ENCODE measurements at places on chromosomes 2 and 18.

- no peak for DNase-seq
Observed at GRCh38 chr2:181408861-181409260, 48.3 kb upstream of the ITGA4 start.

DNA sequence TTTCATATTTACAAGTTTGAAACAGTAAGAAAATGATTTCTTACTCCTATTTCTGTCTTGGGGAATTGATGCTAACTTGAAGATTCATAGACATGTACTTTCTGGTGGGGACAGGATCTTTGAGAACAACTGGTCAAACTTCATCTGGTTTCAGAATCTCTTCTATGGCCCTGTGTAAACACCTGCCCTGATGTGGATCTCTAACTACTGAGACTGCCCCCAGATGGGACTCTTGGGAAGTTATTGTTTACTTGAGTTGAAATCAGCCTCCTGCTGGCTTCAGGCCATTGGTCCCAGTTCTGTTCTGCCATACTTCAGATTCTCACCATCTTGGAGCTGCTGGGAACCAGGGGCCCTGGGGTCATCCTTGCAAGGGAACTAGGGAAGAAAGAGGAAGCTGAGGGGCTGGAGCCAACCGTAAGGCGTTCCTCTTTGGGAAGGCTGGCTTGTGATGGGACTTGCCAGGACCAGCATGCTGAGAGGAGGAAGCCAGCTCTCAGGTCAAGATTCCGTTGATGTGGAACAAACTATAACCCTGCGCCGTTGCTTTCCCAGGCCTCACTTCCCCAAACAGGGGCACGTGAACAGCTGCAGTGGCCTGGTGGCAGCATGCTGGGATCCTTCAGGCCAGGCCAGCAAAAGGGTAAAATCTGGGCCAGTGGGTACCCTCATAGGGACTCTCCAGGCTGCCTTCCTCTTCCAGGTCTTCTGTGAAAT, 135.5 kb upstream of the CXCR4 start:
- no peak for DNase-seq

- no peak for DNase-seq
Observed at GRCh38 chr2:44155666-44156446, 12.8 kb upstream of the PPM1B start.

- no peak for DNase-seq
Observed at GRCh38 chr2:122523143-122523542, 767.7 kb downstream of the TSN start.

DNA sequence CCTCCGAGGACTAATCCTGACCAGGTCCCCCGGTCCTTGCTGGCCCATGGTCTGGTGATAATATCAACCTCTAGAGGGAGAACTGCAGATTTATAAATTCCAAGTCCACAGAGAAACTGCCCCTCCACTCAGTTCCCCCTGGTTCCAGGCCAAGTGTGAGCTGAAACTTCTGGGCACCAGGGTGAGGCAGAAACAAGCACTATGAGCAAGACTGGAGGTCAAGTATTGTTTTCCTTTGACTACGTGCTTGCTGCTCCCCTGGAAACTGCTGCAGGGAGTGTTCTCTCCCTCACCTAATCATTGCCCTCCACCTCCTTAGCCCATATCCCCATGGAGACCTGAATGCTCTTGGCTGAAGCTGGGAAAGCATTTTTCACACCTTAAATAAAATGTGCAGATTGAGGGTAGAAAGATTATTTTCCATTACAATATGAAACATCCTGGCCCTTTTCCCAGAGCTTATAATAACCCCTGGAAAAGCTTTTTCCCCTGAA, 135.2 kb downstream of the RDH14 start:
- no peak for DNase-seq

DNA sequence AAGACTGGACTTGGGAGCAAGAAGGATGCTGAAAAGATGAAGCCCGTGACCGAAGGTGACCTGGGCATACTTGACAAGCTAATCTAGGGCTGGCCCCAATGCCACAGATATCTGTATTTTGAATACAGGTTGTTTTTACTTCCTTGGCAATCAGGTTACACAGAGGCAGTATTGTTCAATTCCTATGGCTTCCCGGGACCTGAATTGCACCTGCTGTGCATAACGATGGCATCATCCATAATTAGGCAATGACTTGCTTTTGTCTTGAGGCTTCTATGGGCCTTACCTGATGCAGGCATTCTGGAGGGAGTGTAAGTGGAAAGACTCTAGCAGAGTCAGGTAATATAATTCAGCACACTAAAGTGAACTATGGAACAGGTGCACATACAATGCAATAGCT, 60.6 kb upstream of the CUL3 start:
- DNase-seq: no peak

DNA sequence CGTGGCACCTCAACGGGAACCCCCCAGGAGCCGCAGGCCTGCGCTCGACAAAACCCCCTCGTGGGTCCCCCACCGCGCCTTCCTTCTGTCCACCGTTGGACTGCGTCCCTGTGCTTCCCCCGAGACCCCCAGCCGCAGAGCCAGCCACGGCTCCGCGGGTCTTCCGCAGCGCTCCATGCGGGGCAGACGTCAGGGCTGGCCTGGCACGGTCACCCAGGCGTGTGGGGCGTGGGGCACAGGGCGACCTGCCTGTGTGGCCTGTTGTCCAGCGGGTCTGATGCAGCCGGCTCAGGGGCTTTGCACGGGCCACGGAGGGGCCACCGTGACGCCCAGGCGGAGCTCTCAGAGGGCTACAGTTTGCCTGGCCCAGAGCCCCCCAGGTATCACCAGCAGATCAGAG, 11.0 kb downstream of the NFATC1 start:
- DNase-seq: no peak

- DNase-seq: peak; percentile 65
Observed at GRCh38 chr18:25832001-25832604, 258.3 kb downstream of the SS18 start.

- DNase-seq: no peak
Observed at GRCh38 chr2:178327516-178327915, 123.5 kb downstream of the PRKRA start.

GRCh38 chr2:235832941-235833340, 335.2 kb downstream of the GBX2 start:
- no peak for DNase-seq

DNA sequence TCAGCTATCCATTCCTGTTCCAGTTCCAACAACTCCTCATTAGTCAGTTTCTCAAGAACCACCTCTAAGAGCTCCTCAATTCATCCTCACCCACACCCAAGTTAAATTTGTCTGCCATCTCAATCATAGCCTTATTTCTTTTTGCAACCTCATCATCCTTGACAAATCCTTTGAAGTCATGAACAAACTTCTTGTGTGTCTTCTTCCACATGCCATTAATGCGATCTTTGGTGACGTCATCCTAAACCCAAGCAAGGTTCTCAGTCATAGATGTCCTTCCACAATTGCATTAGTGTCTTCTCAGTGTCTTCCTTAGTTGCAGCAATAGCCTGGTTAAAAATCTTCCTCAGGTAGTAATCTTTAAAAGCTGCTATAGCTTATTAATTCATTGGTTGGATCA, 71.2 kb upstream of the FSIP2 start:
- DNase-seq: no peak

- no peak for DNase-seq
Observed at GRCh38 chr2:196515051-196515450, 124.5 kb upstream of the CCDC150 start.

- DNase-seq: peak; percentile 54
Observed at GRCh38 chr2:185807351-185807750, 68.7 kb downstream of the FSIP2 start.

DNA sequence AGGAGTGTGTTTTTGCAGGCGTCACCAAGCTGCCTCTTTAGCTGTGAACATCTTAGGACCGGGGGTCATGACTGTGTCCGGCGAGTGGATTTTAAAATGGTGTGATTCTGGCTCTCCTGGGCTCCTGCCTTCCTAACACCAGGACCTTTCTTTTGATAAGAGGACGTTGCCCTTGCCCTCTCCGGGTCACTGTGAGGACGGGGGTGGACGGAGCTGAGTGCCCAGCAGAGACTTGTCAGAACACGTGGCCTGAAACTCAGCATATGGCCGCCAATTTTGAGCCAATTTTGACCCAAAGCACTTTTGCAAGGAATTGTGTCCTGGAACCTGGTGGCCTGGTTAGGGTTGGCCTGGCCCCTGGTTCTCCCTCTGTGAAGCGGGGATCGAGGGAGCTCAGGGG, 40.2 kb downstream of the RTP5 start:
- DNase-seq: no peak
